ENCODE measurements at places on chromosomes 13 and 19.

GRCh38 chr19:33988601-33989000, 183.7 kb upstream of the LSM14A start:
- no peak for DNase-seq

DNA sequence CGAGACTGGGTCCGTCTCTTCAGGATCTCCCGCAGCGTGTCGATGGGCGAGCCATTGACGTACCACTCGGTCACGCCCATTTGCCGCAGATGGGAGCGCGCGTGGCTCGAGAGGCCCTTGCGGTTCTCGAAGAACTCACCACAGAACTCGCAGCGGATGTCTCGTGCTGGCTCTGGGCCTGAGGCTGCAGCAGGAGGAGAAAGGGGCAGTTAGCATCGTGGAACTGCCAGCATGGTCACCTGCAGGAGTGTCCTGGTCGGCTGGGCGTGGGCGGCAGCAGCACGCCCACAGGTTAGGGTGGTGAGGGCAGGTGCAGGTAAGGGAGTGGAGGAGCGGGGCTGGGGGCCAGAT, 8.5 kb upstream of the AKAP8L start:
- DNase-seq = no peak

- no peak for DNase-seq
These were observed 3.0 kb upstream of the EFNA2 start for GRCh38 chr19:1282588-1283206.

DNA sequence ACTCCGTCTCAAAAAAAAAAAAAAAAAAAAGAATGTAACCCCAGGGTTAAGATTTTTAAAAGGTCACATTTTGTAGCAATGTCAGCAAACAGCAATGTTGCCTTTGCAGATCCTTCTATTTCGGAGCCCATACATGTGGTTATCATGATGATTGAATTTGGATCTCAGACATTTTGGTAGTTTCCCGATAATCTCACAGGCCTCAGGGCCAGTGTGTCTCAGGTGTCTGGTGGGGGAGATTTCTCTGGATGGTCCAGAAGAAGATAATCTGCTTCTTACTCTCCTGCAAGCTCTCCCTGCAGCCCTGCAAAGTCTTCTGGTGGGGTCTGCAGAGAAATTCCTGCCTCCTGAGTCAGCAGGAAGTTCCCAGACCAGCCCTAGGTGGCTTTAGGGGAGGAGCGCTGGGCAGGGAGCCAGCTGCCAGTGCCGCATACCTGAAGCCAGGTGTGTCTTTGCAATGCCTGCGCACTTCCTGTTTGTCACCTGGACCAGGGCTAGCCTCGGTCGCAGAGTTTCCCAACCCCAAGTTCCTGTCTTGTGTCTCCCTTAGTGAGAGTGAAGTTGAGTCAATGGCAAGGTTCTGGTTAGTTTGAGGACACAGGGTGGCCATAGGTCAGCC, 1.4 kb downstream of the SH2D3A start:
- no peak for DNase-seq

GRCh38 chr19:37979547-37980082, 72.6 kb downstream of the SIPA1L3 start:
- no peak for DNase-seq

- DNase-seq = no peak
These were observed 2.0 kb upstream of the GPR18 start for GRCh38 chr13:99260216-99260615.

- DNase-seq = no peak
These were observed 108.5 kb upstream of the TDRD3 start for GRCh38 chr13:60288569-60288968.

- peak; percentile 61 for DNase-seq
These were observed 19.6 kb downstream of the HMGB1 start for GRCh38 chr13:30446126-30446500.

- no peak for DNase-seq
These were observed 44.1 kb downstream of the UBL3 start for GRCh38 chr13:29805994-29806979.

GRCh38 chr13:105139380-105140285, 1395.8 kb downstream of the EFNB2 start:
- DNase-seq = peak; percentile 61

DNA sequence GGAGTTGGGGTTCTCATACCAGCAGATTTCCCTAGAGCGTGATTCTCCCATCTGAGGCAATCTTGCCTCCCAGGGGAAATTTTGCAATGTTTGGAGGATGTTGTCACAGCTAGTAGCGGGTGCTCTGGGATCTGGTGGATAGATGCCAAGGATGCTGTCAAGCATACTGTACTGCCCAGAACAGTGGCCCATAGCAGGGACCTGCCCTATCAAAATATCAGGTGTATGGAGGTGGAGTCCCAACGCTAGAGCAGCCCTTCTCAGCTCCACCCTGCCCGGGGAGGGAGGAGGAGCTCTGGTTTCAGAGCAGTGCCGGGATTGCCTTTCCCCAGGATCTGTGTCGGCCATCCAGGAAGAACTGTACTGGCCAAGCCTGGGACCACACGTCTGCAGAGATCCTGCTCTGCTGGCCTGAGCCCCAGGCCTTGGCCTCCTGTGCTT, 10.9 kb upstream of the QTRT1 start:
- no peak for DNase-seq

DNA sequence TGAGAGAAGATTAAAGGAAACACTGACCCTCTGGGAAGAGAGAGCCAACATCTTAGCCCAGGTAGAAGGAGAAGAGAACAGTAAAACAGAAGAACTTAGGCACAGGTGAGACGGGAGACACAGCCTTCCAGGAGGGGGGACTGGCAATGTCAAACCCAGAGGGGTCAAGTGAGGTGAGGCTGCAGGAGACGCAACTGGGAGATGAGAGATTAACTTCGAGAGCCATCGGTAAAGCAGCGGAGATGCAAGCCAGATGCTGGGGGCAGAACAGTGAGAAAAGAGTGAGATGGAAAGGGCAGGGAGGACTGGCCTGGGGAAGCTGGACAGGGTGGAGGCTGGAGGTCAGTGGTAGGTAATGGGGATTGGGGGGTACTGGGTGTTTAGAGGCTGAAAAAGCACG, 5.2 kb downstream of the INSR start:
- DNase-seq = no peak

- DNase-seq = no peak
These were observed 78.6 kb downstream of the DCT start for GRCh38 chr13:94400874-94401273.
